ENCODE measurements at places on chromosomes 7 and 10. TPM values are rescaled to one million over a fixed set of nuclear protein-coding genes. Genes with fewer than 3 reads are reported as not detected.

Gene PON3
- 0.77 TPM for total RNA-seq

Gene DNAH11
- 0.12 TPM for total RNA-seq

Gene VIM
- total RNA-seq: 329 TPM

DNA sequence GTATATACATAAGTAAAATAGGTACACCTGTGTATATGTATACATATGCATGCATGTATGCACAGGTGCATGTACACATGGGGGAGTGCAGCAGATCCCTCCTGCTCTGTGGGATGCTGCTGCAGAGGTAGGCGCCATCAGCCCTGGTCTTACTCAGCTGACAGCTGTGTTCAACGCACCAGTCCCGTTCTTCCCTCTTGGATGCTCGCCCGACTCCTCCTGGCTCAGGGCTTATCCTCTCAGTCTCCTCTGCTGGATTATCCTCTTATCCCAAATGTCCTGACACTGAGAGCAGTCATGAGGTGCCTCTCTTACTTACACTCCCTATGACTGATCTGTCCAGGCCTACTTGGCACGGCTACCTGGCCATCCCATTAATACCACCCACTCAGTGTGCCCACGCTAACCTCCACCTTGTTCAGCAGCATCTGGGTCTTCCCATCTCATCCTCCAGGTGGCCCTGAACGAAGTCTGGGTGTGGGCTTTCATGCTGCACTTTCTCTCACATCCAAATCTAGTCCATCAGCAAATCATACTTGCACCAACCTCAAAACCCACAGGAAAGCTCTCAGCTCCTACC, 357.1 kb downstream of the TCERG1L start:
- no peak for DNase-seq

DNA sequence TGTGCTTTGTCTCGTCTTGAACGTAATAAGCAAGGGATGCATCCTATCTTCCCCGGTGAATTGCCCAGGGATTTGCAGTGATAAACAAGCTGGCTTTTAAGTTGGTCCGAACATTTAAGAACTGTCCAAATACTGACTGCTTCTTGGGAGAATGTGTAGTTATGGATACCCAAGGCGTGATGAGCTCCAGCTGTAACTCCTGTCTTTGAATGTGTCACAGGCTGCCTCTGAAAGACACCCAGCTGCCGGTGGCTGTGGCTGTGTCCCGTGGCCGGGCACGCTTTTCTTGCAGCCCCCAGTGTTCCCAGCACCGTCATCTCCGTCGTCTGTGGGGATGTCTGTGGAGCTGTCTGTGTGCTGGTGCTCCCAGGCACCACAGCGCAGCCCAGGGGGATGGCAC, 118.1 kb downstream of the GLRX3 start:
- no peak for DNase-seq

Data from left ventricle myocardium superior (tissue), 1 donor.